ENCODE measurements at places on chromosomes 12 and 14. TPM values are rescaled to one million over a fixed set of nuclear protein-coding genes. Genes with fewer than 3 reads are reported as not detected.

- H3K4me1 ChIP-seq: no peaks in the 10 kb centered on the region
- no peak overlapping the region for H3K4me3 ChIP-seq
- H3K27me3 ChIP-seq: no peaks in the 10 kb centered on the region
- H3K27ac ChIP-seq: no peak overlapping the region
- DNase-seq: no peak
Observed at GRCh38 chr14:33381717-33382116, 443.0 kb downstream of the NPAS3 start.

DNA sequence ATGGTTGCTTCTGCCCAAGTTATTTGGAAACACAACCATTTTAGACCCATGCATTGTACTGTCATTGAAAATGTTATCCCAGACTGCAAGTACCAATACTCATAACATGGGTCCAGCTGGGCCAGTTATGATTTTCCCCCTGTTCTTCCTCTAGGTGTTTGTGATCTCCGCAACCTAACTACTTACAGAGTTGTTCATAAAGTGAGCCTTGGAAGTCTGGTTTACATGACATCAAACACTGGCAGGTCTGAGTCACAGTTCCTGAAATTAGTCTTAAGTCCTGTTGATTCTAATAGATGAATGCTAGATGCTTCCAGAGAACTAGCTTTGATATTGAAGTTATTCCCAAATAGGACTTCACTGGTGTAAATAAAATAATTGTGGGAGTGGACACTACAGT is 487.0 kb downstream of the MED13L start:
- no peak overlapping the region for H3K4me3 ChIP-seq
- DNase-seq: no peak
- H3K27me3 ChIP-seq: no peaks in the 10 kb centered on the region
- peak overlapping the region; percentile 56 for H3K27ac ChIP-seq
- H3K36me3 ChIP-seq: no peaks in the 10 kb centered on the region

- H3K27ac ChIP-seq: no peak overlapping the region
- no peaks in the 10 kb centered on the region for H3K4me1 ChIP-seq
- no peaks in the 10 kb centered on the region for H3K27me3 ChIP-seq
- H3K36me3 ChIP-seq: no peaks in the 10 kb centered on the region
Observed at GRCh38 chr12:83114966-83115365, 428.3 kb downstream of the TMTC2 start.

DNA sequence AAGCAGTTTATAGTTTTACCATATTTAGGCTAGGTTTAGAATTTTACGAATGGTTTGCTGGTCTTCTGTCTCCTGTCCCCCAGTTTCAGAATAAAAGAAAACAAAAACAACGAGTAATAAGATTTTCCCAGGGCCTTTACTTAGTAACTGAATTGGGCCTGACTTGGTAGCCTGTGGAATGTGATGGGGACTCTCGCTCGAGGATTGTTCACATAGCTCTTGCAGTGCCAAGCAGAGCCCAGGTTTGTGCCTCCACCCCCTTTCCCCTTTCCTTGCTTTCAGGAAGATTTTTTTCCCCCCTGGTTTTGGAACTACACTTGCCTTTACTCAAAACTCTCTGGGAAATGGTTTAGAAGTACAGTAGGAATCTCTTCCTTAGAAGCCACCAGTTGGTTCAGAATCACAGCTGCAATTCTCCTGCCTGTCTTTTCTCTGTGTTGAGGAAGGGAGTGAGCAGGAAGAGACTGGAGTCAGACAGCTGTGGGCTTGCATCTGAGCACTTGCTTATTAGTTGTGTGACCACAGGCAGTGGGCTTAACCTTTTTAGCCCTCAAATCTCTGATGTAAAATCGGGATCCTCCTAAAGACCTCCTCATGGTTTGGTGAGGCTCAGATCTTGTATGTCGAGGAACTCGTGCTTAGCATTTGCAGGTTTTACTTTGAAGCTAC is 501.2 kb downstream of the PCNX1 start:
- H3K27ac ChIP-seq: no peak overlapping the region
- DNase-seq: no peak
- no peaks in the 10 kb centered on the region for H3K27me3 ChIP-seq
- H3K4me1 ChIP-seq: no peaks in the 10 kb centered on the region
- no peak overlapping the region for H3K4me3 ChIP-seq

KRT74 gene
- not detected for total RNA-seq

P2RX2 gene
- total RNA-seq: not detected

REM2 gene
- not detected for total RNA-seq

Data from right atrium auricular region (tissue), 2 donors.